Small intestine (tissue), 16 donors: ENCODE measurements at places on chromosomes 4 and X. TPM values are rescaled to one million over a fixed set of nuclear protein-coding genes. Genes with fewer than 3 reads are reported as not detected.

DNA sequence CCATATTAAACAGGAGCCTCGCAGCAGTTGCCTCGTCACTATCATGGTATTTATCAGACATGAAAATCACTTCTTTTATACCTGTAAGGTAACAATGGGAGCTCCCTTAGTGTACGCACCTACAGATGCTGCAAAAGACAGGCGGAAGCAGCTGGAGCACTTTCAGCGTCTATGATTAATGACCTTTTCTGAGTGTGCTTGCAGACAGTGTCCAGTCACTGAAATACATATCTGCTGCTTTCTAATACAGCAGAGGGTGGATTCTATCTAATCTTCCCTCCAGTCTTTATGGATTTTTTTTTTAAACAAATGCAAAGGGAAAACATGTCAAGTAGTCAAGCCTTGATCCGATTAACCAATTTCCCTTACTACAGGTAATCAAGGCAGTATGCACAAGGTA, 24.1 kb downstream of the DCTD start:
- no peaks in the 10 kb centered on the region for H3K4me1 ChIP-seq
- H3K36me3 ChIP-seq: peaks cover 66% of the 10 kb centered on the region
- no peak overlapping the region for H3K4me3 ChIP-seq
- H3K27ac ChIP-seq: no peak overlapping the region
- no peak for DNase-seq
- H3K27me3 ChIP-seq: no peaks in the 10 kb centered on the region

DNA sequence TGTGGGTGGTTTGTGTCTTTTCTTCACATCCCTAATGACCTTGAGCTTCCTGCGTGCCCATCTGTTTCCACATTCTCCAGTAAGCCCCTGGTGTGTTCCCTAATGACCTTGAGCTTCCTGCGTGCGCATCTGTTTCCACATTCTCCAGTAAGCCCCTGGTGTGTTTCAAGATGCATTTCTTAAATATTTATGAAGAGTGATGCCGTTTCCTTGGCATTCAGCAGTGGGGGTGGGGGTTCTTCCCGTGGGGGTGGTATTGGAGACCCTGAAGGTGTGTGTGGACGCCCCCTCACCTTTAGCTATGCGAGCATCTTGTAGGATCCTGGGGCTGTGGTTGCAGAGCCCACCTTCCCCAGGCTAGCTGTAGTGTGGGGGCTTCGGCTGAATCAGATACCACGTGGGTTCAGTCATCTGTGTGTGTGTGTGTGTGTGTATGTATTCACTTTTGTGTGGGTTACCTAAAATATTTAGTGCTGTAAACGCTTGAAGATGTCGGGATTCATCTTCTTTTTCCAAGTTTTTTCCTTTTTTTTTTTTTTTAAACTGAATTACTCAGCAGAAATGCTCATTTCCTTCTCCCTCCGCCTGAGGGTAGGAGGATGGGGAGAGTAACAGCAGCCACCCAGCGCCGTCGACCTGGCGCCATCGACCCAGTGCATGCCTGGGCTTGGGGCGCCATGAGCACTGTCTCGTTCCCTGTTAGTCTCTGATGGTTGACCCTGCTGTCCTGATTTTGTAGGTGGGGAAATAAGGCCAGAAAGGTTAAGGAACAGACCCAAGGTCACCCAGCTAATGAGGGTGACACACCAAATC, 9.9 kb downstream of the NSG1 start:
- H3K27me3 ChIP-seq: no peaks in the 10 kb centered on the region
- no peaks in the 10 kb centered on the region for H3K4me1 ChIP-seq
- H3K36me3 ChIP-seq: no peaks in the 10 kb centered on the region
- H3K4me3 ChIP-seq: no peak overlapping the region

DNA sequence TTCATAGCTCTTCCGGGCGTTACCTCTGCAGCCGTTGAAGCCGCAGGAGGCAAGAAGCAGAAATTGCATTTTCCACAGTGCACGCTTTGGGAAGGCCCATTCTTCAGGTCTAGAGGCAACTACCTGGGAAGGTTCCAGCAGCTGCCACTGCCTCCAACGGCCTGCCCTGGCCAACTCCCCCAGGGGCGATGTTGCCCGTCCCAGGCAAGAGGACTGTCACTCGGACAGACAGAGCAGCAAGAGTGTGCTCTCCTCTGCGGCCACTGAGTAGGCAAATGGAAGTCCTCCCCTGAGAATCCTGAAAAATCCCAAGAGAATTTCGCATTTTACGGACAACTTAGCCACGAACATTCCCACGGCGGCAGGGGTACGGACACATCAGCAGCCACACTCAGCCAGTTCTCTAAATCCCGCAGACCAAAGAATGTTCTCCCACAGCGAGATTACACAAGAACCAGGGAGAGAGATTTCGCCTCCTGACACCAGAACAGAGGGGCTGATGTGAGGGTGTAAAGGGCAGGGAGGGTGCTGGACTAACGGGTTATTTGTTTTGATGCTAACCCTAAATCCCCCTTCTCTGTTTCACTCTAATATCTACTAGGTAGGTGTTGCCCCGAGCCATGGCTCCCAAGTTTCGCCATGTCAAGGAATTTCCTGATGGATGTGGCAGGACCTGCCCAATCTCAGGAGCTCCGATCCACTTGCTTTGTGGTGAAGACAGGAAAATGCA, 63.8 kb downstream of the SEPSECS start:
- H3K4me3 ChIP-seq: no peak overlapping the region
- H3K27ac ChIP-seq: no peak overlapping the region
- H3K4me1 ChIP-seq: no peaks in the 10 kb centered on the region
- no peak for DNase-seq
- peaks cover 3% of the 10 kb centered on the region for H3K27me3 ChIP-seq

DNA sequence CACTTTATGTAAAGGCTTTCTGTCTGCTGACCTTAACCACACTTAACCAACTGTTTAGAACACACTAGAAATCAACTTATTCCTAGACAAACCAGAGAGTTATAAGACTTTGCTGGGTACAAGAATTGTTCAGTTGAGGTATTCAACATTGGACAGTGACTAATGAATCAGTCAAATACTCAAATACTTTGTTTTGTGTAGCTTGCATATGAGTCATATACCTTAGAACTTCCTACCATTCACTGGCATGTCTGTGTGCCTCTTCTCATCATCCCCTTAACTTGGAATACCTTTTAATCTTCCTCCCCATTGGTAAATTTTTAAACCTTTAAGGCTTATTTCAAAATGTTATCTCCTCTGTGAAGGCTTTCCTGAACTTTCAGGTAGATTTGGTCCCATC, 708.8 kb upstream of the GRIA3 start:
- no peak overlapping the region for H3K4me3 ChIP-seq
- no peaks in the 10 kb centered on the region for H3K27me3 ChIP-seq
- H3K36me3 ChIP-seq: no peaks in the 10 kb centered on the region
- no peaks in the 10 kb centered on the region for H3K4me1 ChIP-seq

DNA sequence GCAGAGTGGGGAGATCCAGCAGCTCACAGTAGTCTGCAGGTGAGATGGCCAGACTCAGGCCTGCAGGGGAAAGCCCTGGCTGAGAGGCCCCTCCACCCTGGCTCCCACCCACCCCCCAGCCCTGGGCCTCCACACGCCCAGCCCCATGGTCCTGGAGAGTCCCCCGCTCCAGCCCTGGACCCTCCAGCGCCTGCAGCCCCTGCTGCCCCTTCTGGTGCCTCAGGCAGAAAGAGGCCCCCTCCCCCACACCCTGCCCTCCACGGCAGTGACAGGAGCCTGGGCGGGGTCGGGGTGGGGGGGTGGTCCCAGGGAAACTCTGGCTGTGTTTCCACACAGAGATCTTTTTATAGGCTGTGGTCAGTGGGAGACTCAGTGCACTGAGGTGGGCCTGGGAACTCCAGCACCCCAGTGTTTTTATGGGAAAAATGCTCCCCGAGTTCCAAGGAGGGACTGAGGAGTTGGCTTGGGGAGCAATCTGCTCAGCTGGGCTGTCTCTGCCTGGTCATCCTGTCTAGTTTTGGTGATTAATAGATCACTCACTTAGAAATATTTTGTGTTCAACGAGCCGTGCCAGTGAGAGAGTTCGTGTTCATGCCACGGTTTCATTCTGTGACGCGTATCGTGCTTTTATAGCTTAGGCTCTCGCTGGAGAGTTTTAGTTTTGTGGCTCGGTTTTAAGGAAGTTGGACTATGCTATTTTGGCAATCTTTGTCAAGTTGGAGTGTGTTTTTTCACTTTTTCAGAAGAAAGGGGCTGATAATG, 53.1 kb upstream of the HGFAC start:
- no peaks in the 10 kb centered on the region for H3K4me1 ChIP-seq
- no peaks in the 10 kb centered on the region for H3K36me3 ChIP-seq
- no peak for DNase-seq
- no peaks in the 10 kb centered on the region for H3K27me3 ChIP-seq

- no peak for DNase-seq
- H3K27ac ChIP-seq: no peak overlapping the region
- peaks cover 5% of the 10 kb centered on the region for H3K4me1 ChIP-seq
- H3K4me3 ChIP-seq: no peak overlapping the region
Observed at GRCh38 chr4:77652237-77652897, 46.7 kb downstream of the CXCL13 start.

DNA sequence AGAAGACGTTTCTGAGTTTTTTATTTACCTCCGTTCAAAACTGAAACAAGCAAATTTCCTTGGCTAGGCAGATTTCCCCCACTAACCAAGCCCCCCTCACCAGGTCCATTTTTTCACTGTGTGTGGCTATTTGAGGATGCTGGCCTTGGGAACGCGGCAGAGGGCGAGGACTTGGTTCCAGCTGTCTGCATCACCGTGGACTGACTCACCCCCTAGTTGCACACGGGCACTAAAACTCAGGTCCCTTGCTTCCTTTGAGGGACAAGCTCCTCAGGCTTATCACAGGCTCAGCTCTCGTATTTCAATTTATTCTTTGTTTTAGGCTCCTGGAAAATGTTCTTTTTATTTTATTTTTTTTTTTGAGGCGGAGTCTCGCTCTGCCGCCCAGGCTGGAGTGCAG, 8.4 kb upstream of the MTNR1A start:
- H3K4me1 ChIP-seq: no peaks in the 10 kb centered on the region
- no peaks in the 10 kb centered on the region for H3K36me3 ChIP-seq
- H3K4me3 ChIP-seq: no peak overlapping the region

DNA sequence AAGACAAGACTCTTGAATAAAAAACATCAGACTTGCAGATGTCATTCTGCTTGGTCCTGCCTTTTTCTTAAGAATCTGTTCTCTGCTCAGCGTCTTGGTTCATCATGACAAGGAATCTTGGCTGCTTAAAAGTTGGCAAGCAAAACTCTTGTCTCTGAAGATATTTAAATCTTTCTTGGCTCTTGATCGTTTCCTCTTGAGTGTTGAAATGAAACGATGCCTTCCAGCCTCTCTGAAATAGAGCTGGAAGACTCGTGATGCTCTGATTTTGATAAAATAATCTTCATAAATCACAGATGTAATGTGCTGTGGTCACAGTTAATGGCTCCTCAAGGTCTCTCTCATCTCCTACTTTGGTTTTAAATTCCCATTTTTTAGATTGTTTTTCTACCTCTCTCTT, 39.9 kb upstream of the TMEM192 start:
- H3K4me1 ChIP-seq: no peaks in the 10 kb centered on the region
- H3K27me3 ChIP-seq: no peaks in the 10 kb centered on the region
- no peak for DNase-seq

Gene REELD1
- polyA plus RNA-seq: 0.54 TPM

Gene AKAP4
- not detected for polyA plus RNA-seq

Gene MBTPS2
- polyA plus RNA-seq: 21.5 TPM

Gene PPP2R3B
- 13.6 TPM for polyA plus RNA-seq

Gene CFAP47
- polyA plus RNA-seq: not detected

Gene TEX13C
- polyA plus RNA-seq: not detected
